Stimulated activated CD4-positive, alpha-beta T cell treated with anti-CD3 and anti-CD28 coated beads, TNF-alpha, amount 100 ng/mL, for 24 hours (primary cell): ENCODE measurements at places on chromosomes 12 and 14.

- DNase-seq = no peak
These were observed 126.8 kb downstream of the KCNK10 start for GRCh38 chr14:88196116-88196890.

DNA sequence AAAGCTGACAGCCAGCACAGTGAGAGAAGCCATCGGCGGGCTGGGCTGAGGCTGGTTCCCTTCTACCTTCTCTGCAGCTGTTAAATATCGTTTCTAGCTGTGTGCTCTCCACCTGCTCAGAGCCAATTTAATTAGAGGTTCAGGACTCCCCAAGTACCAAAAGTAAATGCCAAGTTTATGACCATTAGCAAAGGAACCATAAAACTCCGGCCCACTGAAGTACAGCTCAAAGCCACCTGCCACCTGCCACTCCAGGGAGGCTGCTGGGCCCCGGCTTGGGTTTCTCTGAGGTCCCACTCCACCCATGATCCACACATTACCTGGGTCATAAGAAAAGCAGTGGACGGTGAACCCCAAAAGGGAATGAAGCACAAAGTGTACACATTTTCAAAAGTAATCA is 272.8 kb downstream of the KSR2 start:
- no peak for DNase-seq

GRCh38 chr12:54010053-54010971 is 1.5 kb downstream of the HOXC8 start:
- no peak for DNase-seq

- no peak for DNase-seq
These were observed 1187.5 kb upstream of the USP15 start for GRCh38 chr12:61072717-61073116.

DNA sequence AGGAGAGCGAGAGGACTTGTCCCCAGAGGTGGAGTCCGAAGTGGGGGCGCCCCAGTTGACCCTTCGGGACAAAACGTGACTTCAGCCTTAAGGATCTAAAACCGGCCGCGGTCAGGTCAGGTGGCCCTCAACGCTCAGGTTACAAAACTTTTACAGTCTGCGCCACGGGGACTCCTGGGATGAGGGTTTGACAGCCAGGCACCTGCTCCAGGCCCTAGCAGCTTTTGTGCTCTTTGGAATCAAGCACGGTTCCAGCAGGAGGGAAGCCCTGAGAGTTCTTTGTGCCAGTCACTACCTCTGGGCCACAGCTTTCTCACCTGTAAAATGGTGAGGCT is 337 bp downstream of the ZC2HC1C start:
- DNase-seq = no peak

DNA sequence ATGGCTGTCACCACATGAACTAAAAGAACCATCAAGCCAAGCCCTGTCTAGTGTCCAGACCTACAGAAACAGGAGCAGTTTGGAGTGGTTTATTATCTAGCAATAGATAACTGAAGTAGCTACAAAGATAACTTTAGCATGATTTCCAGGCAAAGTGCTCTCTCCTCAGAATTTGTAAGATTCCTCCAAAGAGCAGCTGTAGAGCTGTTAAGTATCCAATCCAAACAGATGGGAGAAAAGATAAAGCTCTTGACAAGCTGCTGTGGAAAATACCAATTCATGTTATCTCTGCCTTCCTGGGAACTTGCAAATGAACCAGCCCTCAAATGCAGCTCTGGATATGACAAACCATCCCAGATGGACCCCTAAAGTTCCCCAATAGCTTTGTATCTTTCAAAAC is 78.9 kb upstream of the RESF1 start:
- DNase-seq = no peak

- DNase-seq = no peak
These were observed 17.2 kb downstream of the CLEC2B start for GRCh38 chr12:9851927-9852326.

DNA sequence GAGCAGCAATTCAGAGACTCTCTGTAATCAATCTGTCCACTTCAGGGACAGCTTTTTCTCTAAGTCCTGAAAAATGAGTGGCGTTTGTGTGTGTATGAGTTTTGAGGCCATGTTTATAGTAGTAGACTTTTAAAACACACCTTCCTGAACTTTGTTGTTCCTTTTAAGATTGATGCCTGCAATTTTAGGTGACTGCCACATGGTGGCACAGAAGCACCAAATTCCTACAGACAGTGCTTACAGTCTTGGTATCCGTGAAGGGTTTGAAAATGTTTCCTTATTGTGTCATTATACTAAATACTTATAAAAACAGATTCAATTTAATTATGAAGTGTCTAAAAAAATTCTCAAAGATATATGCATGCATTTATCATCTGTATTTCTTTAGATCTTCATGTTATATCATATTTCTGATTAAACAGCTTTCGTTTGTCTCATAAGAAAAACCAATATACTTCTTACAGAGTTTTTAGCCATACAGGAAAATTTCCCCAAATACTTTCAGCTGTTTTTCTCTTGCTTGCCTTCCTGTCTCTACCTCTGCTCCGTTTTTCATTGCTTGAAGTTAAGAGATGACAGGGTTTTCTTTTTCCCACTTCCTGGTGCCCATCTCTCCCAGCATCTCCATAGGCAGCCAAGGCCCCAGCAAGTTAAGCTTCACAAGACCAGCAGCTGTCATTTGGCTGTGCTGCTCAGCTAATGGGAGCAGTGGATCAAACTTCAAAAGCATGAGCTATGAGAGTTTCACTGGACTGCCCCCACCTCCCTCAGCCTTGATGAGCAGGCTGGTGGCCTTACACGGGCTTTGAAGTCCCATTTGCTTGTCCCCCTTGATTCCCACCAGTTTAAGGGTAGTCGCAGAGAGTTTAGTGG is 259.6 kb downstream of the AKAP6 start:
- no peak for DNase-seq
